Fibroblast of skin of left quadriceps (primary cell): ENCODE measurements at places on chromosomes 11 and 22.

GRCh38 chr22:46018859-46019258 is 41.9 kb upstream of the WNT7B start:
- DNase-seq, result no peak

DNA sequence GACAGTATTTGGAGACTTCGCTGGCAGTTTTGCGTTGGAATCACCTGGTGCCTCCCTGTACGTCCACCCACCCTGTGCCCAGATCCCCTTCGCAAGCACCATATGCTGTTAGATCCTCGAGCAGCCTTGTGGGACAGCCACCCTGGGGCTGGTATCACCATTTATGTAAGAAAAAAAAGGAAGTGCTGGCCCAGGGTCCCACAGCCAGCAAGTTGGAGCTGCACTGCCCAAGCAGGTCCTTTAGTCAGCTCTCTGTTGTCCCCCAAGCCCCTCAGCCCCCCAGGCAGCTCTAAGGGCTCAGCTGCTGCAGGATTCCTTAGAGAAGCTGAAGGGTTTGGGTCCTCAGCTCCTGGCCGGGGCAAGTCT is 80.3 kb downstream of the FBLN1 start:
- DNase-seq, result no peak

DNA sequence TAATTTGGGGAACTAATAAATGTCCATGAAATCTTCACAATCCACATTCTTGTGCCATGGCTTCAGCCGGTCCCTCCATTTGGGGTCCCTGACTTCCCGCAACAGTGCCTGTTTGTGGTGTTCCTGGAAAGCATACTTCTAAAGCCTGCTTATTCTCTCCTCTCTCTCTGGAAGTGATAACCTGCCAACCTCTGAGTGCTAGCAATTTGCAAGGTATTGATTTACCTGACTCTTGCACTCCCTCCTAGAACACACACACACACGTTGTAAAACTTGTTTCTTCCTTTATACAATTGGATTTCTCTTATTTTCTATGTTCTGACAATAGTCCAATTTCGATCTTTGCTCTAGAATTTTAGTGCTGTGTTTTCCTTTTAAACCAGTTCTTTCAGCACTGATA is 58.5 kb downstream of the NXPE2 start:
- no peak for DNase-seq

- no peak for DNase-seq
These were observed 1.4 kb upstream of the C22orf39 start for GRCh38 chr22:19448739-19449421.

DNA sequence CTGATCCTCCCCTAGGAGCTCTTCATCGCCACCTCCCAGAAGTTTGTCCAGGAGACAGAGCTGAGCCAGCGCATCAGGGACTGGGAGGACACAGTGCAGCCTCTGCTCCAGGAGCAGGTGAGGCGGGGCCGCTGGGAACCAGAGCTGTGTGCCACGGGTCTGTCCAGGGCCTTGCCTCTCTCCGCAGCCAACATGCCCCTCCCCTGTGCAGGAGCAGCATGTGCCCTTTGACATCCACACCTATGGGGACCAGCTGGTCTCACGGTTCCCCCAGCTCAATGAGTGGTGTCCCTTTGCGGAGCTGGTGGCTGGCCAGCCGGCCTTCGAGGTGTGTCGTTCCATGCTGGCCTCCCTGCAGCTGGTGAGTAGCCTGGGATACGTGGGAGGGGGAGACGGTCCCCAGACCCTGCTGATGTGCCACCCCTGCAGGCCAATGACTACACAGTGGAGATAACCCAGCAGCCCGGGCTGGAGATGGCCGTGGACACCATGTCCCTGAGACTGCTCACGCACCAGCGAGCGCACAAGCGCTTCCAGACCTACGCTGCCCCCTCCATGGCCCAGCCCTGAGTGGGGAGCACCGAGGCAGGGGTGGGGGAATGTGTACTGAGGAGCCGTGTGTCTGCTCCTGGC is 2.5 kb downstream of the SCO2 start:
- DNase-seq, result no peak

GRCh38 chr11:83004746-83005556 is 66.7 kb downstream of the RAB30 start:
- no peak for DNase-seq

GRCh38 chr11:119337581-119338317 is 2.9 kb downstream of the C1QTNF5 start:
- DNase-seq, result peak; percentile 71

GRCh38 chr22:35440129-35440528 is 40.2 kb downstream of the MCM5 start:
- DNase-seq, result no peak

- no peak for DNase-seq
These were observed 1.7 kb downstream of the C2CD2L start for GRCh38 chr11:119108857-119109221.

DNA sequence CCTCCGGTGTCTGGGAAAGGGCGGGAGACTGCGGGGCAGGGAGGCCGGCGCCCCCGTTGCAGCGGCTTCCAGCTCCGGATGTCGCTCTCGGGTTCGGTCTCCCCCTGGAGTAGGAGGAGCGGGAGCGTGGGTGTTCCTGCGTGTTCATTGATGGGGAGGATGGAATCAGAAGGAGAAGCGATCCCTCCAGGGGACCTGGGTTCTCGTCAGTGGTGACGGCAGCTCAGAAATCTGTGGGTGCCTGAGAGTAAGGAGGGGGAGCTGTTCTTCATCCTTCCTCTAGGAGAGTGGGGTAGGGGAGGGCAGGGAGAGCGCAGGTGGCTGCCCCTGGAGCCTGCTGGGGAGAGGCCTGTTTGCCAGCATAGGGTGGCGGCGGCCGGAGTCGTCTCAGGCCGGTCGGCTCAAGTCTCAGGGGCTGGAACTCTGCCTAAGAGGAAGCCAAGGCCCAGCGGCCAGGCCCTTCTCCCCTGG is 1.1 kb downstream of the UBASH3B start:
- DNase-seq, result no peak

GRCh38 chr22:44814266-44815098 is 62.1 kb downstream of the ARHGAP8 start:
- no peak for DNase-seq

- no peak for DNase-seq
These were observed 72.0 kb upstream of the MTNR1B start for GRCh38 chr11:92897487-92897886.

- DNase-seq, result no peak
These were observed 608.2 kb downstream of the TBC1D22A start for GRCh38 chr22:47370448-47371262.

GRCh38 chr22:30426388-30427353 is 1.1 kb downstream of the MTFP1 start:
- peak; percentile 27 for DNase-seq

DNA sequence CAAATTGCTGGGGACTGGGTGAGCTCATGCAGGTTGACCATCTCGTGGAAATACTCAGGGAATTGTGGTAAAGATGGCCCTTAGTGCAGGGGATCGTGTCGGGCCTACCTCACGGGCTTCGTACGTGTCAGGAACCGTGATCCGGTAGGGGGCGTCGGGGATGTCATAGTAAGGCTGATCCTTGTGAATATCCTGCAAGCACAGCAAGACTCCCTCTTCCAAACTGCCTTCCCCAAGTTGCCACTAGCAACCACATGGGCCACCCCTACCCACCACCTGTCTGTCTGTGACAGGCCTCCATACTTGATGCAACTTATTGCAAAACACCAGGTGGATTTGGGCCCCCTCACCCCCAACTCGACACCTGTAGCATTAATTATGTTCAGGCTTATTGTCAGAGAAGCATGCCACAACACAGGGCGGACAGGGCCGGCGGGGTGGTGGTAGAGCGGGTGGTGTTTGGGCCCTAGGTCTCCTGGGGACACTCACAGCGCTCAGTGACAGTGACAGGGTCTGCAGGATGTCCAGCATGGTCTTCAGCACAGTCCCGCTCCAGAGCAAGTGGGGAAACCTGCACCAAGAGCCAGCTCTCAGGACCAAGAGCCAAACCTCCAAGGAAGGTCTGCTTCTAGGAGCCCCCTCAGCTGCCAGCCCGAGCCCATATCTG is 22.6 kb upstream of the SERPIND1 start:
- no peak for DNase-seq

DNA sequence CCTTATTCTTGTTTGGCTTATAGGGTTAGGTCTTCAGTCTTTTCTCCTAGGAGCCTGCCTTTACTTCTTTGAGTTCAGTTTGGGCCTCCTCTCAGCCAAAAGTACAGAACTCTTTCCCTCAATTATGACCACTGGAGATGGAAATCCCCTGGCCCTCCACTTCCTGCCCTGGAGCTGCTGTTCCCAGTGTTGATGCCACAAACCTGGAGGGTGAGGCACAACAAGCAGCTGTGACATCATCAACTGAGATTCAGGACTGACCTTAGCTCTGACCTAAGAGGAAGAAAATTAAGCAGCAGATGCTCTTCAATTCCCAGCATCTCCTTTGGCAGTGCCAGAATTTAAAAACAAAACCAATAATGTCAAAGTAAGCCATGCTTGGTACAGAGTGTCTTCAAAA is 3.0 kb downstream of the ABTB2 start:
- no peak for DNase-seq

DNA sequence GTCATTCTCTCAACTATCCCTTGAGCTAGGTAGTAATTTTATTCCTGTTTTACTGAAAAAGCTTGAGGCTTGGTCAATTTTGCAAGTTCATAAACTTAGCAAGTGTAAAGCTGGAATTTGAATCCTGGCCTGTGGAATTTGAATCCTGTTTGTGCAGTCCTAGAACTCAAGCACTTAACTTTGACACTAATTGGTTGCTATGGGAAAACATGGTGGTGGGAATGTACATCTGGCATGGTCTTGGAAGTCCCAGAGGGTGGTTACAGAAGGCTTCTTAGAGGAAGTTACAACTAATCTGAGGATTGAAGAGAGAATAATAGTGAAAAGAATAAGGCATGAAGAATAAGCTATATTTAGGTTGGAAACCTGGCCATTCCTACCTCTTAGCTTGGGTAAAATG is 66.5 kb upstream of the LIN7C start:
- DNase-seq, result no peak
